ENCODE measurements at places on chromosomes 5 and 9.

GRCh38 chr9:76177931-76178330, 216.3 kb downstream of the RFK start:
- no peak for DNase-seq

GRCh38 chr9:109640580-109641371, 139.2 kb upstream of the PALM2AKAP2 start:
- DNase-seq = no peak

- no peak for DNase-seq
Measured at GRCh38 chr5:92676215-92677165, 904.5 kb downstream of the NR2F1-AS1 start.

DNA sequence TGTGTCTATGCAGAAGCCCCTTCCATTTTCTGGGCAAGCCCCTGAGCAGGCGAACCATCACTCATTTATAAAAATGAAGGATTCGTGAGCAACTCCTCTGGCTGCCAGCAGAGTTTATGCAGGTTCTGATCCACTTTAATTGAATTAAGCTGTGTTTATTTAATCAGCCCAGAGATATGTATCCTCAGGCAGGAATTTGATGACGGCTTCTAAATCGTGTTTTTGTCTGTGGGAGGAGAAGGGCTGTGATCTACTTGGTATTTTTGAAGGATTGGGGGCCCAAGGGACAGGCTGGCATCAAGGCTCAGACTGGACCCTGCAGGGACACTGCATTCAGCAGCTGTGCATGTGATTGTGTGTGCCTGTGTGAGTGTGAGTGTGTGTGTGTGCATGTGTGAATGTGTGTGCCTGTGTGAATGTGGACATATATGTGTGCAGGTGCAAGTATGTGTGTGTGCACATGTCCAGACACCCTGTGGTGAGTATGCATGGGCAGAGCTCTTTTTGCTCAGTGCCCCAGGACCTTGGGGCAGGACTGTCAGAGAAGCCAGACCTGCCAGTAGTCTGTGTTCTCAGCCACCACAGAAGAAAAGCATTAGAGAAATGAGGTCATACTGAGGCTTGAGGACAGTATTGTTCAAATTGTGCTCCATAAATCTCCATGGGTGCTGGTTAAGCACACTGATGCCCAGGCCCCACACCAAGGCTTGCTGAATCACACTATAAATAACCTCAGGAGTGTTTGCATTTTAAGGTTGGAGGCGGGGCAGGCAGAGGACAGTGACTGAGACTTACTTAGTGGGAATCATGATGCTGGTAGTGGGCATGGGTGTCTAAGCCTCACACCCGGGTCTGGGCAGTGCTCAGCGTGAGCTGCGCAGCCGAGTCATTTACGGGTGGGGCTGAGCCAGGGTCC, 164.0 kb downstream of the CARTPT start:
- DNase-seq = no peak

- no peak for DNase-seq
Measured at GRCh38 chr9:83940590-83941303, 19.5 kb upstream of the KIF27 start.

GRCh38 chr9:35500130-35500748, 10.3 kb downstream of the RUSC2 start:
- no peak for DNase-seq

DNA sequence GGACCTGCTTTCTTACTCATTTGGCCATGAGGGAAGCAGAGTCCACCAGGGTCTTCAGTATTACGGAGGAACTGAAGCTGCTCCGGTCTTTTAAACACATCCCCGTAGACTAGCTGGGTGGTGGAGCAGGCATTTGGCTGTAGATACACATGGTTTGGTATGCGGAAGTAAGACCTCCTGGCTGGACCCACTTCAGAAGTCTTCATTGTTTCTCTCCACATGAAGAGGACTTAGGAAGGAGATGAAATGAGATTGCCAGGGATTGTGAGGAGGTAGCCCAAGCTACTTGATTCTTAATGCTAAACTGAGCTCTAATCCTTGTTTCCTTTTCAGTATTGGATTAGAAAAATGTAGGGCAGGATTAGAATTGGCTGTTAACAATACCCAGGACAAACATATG, 32.9 kb downstream of the STXBP1 start:
- DNase-seq = no peak

DNA sequence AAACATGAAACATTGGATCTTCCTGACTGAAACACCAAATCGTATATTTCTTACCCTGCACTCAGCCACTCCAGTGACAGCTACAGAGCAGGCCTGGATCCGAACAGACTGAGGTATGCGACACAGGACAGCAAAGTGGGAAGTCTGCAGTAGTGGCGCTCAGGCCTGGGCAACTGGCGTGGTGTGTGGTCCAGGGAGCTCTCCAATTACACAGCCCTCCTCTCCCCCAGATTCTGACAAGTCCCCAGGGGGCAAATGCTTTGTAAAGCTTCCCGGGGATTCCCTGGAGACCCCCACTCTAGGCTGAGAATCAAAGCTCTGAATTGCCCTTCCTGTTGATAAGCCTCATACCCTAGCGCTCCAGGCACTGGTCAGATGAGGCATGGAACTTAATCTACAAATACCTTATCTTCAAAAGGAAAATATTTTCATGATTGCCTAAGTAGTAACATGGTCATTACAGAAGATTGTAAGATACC, 104.8 kb upstream of the ERCC6L2 start:
- DNase-seq = no peak

GRCh38 chr5:57717555-57717954, 234.9 kb upstream of the ACTBL2 start:
- DNase-seq = no peak

GRCh38 chr5:52784737-52785136, 3.0 kb upstream of the ITGA1 start:
- DNase-seq = no peak

DNA sequence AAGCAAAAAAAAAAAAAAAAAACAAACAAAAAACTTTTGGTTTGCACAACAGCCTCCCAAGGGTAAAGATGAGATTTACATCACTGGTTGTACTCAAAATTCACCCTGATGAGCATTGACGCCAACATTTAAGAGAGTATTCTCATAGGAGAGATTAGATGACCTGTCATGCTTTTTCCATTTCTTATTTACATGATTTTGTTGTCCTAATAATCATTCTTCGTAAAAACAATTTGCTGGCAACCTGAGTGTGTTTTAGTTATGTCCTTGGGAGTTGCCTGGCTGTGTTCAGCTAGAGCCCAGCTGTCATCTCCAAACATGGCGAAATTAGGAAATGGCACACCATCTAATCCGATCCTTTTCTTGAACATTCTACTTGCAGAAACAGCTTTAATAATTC, 186.4 kb upstream of the MRPS30 start:
- DNase-seq = no peak

DNA sequence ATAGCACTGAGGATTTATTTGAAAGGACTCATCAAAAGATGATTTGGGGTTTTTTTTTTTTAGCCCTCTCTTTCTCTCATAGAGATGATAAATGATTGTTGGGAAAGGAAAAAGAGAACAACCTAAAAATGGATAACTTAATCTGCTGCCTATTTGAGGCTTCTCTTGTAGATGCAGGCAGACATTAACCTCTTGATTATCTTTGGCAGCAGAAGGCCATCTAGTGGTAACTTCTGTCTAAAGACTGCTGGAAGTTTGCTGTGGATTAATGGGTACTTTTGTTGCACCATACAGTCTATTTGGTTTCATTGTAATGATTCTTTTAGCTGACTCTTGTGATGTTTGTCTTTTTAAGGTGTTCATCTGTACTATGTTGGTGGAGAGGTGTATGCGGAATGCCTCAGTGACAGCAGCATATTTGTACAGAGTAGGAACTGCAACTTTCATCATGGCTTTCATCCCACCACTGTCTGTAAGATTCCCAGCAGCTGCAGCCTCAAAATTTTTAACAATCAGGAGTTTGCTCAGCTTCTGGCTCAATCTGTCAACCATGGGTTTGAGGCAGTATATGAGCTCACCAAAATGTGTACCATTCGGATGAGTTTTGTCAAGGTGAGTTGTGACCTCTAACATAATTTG, 18.8 kb downstream of the SMIM32 start:
- peak; percentile 28 for DNase-seq

- no peak for DNase-seq
Measured at GRCh38 chr5:2184563-2185540, 302.1 kb upstream of the IRX4 start.

GRCh38 chr5:119366540-119366881, 10.7 kb downstream of the TNFAIP8 start:
- DNase-seq = no peak

DNA sequence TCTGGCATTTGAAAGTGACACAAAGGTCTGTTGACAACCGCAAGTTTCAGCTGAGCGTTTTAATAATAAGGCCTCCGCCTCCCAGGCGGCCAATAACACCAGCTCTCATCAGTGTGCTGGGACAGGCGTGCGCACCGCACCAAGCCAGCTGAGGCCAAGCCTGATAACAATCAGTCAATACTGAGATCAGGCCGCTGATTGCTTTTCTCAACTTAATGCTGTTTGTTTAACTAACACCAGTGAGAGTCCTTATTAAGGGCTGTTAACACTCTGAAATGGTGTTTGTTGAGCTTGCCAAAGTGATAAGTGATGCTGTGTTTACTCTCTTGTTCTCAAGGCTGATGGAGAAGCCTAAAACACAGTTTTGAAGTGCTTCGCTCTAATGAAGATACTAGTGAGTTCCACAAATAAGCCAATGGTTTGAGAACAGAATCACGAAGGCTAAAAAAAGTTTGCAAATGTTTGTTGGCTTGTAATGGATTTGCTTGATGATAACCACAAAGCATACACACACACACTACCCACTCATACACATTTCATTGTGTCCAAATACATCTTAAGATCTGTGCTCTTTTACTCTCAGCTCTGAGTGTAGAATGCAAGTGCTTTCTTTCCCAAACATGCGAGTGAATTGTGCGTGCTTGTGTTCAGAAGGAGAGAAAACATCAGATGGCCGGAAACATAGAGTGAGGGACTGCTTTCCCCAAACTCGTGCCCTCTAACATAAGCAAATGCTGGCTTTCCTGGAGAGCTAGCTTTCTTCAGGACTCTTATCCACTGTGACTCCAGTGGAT, 330.4 kb upstream of the KLF4 start:
- no peak for DNase-seq

DNA sequence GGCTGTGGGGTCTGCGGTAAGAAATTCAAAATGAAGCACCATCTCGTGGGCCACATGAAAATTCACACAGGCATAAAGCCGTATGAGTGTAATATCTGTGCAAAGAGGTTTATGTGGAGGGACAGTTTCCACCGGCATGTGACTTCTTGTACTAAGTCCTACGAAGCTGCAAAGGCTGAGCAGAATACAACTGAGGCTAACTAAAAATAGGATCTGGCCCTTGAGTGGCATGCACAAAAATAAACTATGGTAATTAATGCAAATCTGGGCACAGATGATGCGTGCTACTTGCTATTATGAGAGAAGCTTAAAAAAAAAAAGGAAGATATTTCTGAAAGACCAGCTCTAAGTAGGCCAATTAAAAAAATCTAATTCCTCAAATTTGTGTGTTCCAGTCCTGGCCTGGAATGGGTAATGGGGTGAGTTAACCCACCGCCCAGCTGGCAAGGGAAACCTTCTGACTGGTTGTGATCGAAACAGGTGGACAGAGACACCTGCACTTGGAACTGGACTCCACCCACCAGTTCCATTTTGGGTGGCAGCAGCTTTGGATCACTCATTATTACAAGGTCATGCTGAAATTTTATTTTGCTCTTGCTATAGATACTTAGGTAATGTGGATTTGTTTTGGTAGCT, 26.6 kb upstream of the ZBTB34 start:
- no peak for DNase-seq

DNA sequence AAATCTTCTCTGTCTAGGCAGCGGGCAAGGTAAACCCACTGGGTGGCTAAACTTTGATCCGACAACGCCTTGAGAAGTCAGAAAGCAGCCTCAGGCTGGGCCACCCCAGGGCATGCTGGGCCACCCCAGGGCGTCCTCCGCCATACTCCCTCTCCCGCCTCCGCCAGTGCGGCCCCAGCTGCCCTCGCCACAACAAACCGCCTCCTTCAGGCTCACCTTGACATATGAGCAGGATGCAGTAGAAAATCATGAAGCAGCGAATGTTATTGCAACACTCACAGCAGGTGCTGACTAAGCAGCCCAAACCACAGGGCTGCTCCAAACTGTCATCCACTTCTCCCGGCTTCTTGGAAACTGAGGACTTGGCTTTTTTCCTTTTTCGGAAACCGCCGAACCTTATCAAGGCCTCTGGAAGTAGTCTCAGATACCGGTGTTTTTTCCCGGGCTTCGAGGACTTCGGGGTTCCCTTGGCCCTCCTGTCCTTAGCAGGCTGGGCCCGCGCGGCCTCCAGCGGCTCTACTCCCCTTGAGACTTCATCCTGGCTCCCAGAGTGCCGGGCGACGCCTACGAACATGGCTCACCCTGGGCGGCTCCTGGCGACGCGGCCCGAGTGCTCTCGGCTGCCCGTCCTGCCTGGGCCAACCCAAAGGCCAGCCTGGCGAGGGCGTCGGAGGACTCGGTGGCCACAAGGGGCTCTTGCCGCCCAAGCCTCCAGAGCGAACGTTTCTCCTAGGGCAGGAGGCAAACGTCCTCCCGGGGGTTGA, at the start of gene SLCO6A1:
Gene SLCO6A1 (minus strand): TSS at position 731 of the 764 bp plus-strand sequence. CDS start 157 bp downstream, at position 574.
- no peak for DNase-seq
